ENCODE measurements at places on chromosomes 3 and 15.

- DNase-seq: no peak
Measured at GRCh38 chr3:117366574-117366973, 657.0 kb downstream of the TUSC7 start.

- DNase-seq: no peak
Measured at GRCh38 chr3:130761730-130762311, 15.2 kb upstream of the PIK3R4 start.

GRCh38 chr3:133477487-133477886 is 77.6 kb downstream of the BFSP2 start:
- no peak for DNase-seq

GRCh38 chr15:20271647-20272046 is 270.0 kb downstream of the GOLGA6L6 start:
- DNase-seq: no peak

GRCh38 chr15:100337096-100338044 is 4.4 kb downstream of the ADAMTS17 start:
- no peak for DNase-seq

DNA sequence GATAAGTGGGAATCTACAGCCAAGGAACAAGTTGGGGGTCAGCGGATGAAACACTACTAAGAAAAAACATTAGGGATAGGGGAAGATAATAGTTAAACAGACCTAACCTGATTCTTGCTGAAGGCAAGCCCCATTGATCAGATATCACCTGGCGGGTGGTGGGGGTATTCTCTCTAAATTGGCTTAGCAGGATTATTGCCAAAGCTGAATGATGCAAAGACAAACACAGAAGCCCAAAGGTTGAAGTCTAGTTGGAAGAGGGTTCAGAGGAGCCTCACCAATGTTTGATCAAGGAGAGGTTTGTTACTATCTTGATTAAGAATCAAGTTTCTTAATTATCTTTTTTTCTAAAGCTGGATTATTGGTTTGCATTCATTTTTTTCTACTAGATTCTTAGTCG is 371.9 kb upstream of the CNTN4 start:
- DNase-seq: no peak

Measured in stimulated activated CD8-positive, alpha-beta memory T cell treated with anti-CD3 and anti-CD28 coated beads, Interleukin-15, amount 100 ng/mL, for 48 hours (primary cell).